Stimulated activated CD8-positive, alpha-beta memory T cell treated with anti-CD3 and anti-CD28 coated beads, Interleukin-4, amount 100 ng/mL, for 24 hours (primary cell): ENCODE measurements at places on chromosomes 16 and 17.

GRCh38 chr17:10681866-10682446 is 15.4 kb downstream of the SCO1 start:
- DNase-seq: no peak

- no peak for DNase-seq
Measured at GRCh38 chr16:58670177-58670576, 14.4 kb downstream of the SLC38A7 start.

- no peak for DNase-seq
Measured at GRCh38 chr16:70493802-70494201, 29.6 kb downstream of the COG4 start.

DNA sequence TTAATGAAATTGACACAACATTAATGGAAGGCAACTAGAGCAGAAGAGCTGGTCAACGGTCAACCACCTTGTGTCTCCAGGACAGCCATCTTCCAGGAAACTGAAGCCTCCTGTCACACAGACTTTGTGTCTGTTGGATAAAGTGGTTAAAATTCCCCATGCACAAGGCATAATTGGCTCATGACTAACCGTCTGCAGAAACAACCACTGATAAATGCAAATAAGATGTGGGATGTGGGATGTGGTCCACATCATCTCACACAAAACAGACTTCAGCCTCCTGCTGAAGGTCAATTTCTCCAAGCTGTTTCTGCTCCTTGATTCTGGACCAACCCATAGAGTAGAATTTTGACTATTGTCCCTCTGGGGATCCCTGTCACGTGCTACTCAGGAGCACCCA is 26.9 kb upstream of the XYLT1 start:
- DNase-seq: no peak

GRCh38 chr17:43020789-43021740 is 1.1 kb downstream of the VAT1 start:
- no peak for DNase-seq

DNA sequence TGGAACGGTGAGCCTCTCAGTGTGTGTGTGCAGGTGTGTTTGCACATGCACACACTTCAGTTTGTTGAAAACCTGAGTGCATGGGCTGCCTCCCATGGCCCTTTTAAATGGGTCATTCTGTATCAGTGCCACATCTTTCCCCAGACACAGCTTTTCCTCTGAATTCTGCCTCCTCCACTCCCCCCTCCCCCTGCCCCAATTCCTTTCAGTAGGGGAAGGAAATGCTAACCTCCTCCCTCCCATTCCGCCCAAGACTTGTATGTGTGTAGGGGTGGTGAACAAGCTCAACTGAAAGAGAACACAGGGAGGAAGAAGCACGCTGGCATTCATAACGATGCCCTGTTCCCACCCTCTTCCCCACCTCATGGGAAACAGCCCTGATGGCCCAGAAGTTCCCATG is 34.3 kb downstream of the C17orf75 start:
- DNase-seq: no peak

DNA sequence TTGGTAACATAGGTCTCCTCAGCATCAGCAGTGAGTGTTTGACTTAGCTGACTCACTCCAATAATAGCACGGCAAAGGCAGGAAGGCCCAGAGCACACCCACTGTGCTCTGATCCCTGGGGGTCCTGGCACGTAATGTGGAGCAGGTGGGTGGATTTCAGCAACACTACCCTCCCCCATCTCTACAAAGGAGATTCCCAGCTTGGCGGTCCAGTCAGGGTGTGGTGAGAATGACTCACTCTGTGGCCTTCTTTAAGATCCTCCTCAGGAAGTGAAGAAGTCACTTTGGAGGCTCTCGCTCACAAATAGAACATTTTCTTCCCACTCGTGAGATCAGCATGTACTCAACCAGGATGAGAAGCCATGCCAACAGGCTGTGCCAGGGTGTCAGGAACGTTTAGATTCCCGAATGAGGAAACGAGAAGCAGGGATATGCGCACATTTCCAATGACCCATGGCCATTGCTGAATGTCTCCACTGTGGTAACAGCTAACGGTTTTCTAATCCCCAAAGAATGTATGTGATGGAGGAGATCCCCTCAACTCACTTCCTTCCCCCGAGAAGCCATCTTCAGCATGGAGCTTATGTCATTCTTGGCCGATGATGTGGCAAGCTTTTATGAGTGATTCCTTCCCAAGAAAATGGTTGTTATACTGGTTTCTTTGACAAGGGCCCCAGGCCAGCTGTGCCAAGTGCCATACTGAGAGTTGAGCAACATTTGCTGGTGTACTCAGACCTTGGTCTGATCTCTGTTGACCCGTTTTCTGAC is 365.2 kb downstream of the C16orf95 start:
- no peak for DNase-seq

DNA sequence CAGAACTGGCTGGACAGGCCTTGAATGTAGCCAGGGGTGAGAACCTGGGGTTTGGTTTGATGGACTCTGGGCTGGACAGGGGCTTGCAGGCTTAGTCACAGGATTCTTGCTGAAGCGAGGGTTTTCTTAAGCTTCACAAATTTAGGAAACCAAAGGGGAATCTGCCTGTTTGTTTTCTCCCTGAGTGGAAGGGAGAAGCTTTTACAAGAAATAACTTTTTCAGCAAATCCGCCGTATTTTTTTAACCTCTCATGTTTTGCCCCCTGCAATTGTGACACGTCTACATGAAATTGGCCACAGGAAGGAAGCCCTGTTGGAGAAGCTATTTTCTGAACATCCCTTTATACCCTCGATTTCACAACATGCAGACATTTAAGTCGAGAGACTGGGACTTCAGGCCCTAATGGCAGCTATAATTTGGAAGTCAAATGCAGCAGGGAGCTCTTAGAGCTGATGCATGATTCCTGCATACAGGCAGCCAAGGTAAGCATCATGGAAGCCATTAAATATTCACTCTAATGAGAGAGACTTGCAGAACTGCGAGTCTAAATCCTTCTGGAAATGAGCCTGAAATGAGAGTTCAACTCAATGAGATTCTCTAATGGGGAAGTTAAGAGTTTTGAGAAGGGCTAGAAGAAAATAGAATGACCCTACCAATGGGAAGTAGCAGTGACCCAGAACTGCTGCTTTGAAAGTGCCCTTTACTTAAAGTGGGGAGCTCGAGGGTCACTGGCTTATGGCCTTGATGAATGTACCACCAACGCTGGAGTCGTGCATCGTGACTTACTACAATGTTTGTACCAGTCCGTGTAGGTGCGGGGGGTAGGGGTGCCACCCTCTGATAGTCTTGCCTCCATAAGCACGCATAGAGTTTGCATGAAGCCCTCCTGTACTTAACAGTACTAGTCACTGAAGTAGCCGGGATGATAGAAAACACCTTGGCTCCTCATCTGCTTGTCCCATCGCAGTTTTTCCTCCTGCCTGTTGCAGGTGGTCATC is 45.1 kb upstream of the IRF8 start:
- no peak for DNase-seq

- no peak for DNase-seq
Measured at GRCh38 chr17:59890720-59891119, 2.0 kb downstream of the TUBD1 start.

GRCh38 chr16:80104401-80104800 is 436.4 kb upstream of the DYNLRB2 start:
- no peak for DNase-seq

GRCh38 chr17:41784207-41784744 is 2.2 kb downstream of the JUP start:
- DNase-seq: no peak

DNA sequence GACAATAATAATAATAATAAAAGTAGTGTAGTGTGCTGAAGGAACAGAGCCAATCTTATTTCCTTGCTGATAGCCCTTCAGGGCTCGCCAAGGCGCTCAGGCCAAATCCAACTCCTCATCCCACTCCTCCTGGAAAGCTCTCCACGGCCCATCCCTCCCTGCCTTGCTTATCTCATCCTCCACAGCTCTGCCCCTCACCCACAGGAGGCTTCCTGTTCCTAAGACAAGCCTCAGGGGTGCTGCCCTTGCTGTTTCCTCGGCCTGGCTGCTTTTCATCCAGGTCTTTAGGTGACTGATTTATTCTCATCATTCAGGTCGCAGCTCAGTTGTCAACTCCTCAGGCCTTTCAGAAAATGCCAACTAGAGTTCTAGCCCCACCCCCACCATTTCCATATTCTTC is 11.2 kb downstream of the GTF3C1 start:
- no peak for DNase-seq

GRCh38 chr16:19883966-19884485 is 622 bp downstream of the GPRC5B start:
- no peak for DNase-seq

DNA sequence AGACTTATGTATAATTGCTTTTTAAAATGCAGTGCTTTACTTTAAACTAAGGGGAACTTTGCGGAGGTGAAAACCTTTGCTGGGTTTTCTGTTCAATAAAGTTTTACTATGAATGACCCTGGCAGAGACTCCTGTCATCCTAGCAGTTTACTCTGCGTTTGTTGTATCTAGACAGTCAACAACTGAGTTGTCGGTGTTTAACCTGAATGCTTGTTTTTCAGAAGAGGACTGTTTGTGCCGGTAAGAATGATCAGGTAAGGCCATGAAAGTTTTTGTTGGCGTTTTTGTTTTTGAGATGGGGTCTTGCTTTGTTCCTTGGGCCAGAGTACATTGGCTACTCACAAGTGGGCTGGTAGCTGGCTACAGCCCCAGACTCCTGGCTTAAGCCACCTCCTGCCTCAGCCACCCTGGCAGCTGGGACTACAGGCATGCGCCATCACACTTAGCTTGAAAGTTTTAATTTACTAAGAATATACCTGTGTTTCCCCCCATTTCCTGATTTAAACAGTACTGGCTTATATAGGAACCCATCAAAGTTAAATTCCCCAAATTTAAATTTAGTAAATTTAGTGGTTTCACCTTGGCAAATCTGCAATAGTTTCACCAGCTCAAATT is 11.9 kb downstream of the HERPUD1 start:
- DNase-seq: no peak

DNA sequence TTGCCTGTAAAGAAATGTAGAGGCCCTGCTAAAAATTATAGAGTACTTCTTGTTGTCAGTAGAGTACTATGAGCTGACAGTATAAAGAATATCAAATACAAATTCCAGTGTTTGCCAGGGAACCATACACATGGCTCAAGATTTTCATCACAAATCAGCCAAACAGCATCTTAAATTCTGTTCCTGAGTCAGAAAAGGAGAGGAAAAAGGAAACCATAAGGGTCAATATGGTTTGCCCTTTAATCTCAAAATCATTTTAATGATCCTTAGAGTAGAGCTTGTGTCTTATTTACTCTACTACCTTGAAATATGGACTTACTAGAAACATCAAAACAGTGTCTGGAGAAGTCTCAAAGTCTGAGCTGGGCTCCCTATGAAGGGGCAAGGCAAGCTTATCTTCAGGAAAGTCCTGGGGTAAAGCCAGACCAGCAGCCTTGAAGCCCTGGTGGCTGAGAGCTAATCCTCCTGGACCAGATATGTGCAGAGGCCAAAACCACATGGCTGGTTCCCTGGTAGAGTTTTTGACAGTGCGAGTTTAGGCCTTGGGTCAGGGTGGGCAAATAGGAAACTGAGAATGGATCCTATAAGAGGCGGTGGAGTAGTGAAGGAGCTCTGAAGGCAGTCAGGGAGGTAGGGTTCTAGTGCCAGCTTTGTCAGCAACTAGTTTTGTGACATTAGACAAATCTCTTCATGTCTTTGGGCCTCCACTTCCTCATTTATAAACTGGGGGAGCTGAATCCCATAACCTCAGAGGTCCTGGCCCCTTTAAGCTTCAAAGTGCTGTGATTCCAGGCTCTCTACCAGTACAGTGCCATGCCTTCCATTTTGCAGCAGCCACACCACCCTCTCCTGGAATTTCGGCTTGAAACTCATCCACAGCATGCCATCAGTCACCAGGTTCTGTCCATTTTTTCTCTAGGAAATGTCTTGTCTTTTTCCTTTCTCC is 38.9 kb downstream of the MRTFB start:
- no peak for DNase-seq

- peak; percentile 51 for DNase-seq
Measured at GRCh38 chr17:40086150-40087044, 14.0 kb downstream of the NR1D1 start.

- DNase-seq: no peak
Measured at GRCh38 chr17:29283961-29284360, 10.0 kb downstream of the NUFIP2 start.

DNA sequence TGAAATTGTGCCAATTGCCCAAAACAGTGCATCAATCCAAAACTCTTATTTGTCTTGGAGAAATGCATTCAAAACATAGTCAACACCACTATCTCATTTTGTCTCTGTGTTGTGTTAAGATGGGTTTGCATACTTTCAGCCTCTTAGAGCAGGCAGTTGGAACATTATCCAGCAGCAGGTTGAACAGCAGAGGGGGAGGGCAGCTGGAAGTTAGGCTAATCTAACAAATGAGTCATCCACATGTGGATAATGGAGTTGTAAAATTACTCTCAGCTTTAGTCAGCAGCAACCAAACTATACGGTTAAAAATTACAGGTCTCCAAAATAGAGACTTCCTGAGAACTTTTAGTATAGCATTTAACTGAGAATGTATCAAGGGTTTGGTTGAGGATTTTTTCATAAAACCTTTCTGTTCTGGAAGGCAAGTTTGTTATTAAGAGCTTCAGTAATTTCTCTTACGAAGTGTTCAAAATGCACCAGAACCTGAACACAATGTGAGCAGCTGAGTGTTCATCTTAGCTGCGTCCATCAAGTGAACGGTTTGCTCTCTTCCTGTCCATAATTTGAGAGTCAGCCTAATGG is 46.3 kb downstream of the PRKCA start:
- DNase-seq: no peak

DNA sequence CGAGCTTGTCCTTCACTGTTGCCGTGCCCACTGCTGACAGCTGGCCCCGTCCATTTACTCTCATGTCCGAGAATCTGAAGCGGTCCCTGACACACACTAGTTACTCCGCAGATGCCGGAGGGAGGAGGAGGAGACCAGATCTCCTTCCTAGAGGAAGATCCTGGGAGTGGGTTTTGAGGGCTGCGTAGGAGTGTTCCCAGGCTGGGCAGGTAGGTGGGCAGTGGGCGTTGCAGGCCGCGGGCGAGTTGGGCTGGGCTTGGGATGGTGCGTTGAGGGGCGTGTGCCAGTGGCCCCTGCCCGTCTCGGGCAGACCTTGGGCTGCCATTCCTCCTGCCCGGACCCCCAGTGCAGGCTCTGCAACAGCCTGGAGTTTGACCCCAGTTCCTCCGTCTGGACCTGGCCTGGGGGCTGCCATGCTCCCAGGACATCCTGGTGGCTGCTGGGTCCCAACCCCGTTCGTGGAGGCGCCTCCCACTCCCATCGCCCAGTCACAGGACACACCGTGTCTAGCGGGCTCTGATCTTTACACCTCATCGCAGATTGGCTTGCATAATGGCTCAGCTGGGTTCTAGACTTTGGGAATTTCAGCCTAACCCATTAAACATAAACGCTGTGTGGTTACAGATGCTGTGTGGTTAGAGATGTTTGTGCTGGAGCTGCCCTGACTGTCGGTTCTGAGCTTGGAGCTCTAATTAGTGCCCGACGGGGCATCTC is 22.8 kb downstream of the CACNA1H start:
- DNase-seq: no peak

- no peak for DNase-seq
Measured at GRCh38 chr17:81508639-81509206, 3.9 kb downstream of the ACTG1 start.

GRCh38 chr16:28904828-28905227 is 20.2 kb downstream of the RABEP2 start:
- DNase-seq: no peak
